Activated naive CD8-positive, alpha-beta T cell treated with anti-CD3 and anti-CD28 coated beads, Interleukin-2, amount 50 U/mL, for 16 hours (primary cell): ENCODE measurements at places on chromosomes 1 and 21.
A peak's percentile ranks its signal among the peaks of the same experiment; 100 is the strongest.

DNA sequence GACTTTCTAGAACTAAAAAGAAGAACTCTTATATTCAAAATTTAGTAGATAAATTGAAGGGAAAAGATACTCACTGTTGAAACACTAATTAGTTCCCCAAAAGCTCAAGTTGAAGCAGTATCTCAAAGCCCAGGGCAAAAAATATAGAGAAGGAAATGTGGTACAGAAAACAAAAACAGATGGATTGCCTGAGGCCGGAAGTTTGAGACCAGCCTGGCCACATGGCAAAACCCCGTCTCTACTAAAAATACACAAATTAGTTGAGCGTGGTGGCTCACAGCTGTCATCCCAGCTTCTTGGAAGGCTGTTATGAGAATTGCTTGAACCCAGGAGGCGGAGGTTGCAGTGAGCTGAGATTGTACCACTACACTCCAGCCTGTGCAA is 36.0 kb downstream of the FAM177B start:
- no peak for DNase-seq

GRCh38 chr1:23577056-23578004 is 18.0 kb upstream of the ID3 start:
- peak; percentile 28 for DNase-seq

DNA sequence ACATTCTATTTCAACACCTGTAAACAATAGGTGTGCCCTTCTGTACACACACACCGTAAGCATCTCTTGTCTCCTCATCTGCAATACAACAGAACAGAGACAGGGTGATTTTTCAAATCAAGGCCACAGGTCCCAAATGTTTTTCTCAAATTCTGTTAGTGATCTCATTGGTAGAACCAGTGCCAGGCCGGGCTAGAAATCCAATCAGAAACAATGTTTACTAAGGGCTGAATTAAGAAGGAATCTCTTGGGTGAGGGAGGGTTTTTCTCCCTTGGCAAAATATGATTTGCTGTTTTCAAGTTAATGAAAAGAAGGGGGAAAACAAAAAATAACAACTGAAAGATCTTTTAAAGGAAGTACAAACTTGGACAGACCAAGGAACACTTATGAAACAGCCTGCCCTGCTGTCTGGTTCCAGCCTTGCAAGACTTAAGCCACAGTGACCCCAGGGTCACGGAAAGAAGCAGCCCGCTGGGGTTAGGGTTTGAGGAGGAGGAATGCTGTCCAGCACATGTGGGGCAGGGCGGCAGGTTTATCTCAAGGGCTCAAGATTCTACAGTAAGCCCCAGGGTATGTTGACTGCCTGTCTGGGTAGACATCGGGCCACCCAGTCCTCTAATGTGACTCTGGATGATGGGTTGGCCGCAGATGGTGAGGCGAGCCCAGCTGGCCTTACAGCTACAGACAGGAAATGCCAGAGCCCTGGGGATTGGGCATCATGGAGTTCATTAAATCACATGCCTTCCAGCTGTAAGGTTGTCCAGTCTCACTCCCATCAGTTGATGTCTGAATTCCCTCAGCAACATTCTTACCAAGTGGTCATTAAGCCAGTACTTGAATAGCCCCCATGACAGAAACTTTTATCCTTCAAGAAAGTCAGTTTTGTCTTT is 73.3 kb upstream of the SLC44A3 start:
- DNase-seq = no peak

DNA sequence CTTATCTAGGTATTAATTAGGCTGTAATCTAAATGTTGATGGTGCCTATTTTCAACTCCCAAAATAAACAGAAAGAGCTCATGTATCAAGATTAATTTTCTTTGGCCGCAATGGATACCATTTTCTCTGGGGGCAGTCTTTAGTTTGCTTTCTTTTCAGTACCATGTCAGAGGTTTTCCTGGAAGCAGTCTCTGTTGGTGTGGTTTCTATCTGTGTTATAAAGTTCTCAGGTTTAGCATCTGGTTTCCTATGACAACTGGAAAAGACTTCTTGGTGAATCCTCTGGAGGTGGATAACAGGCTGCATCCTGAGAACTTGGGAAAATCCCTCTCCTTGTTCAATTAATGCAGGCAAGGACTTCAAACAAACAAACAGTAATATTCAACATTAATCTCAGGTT is 38.7 kb upstream of the BATF3 start:
- DNase-seq = no peak

- DNase-seq = no peak
Measured at GRCh38 chr1:241979071-241979470, 19.8 kb downstream of the MAP1LC3C start.

- no peak for DNase-seq
Measured at GRCh38 chr21:37224861-37225839, 42.0 kb downstream of the VPS26C start.

GRCh38 chr1:14597343-14598006 is 1.0 kb upstream of the KAZN start:
- no peak for DNase-seq

- DNase-seq = no peak
Measured at GRCh38 chr21:37257511-37257966, 9.6 kb downstream of the VPS26C start.

- DNase-seq = peak; percentile 37
Measured at GRCh38 chr1:159015440-159015909, 5.8 kb downstream of the IFI16 start.

DNA sequence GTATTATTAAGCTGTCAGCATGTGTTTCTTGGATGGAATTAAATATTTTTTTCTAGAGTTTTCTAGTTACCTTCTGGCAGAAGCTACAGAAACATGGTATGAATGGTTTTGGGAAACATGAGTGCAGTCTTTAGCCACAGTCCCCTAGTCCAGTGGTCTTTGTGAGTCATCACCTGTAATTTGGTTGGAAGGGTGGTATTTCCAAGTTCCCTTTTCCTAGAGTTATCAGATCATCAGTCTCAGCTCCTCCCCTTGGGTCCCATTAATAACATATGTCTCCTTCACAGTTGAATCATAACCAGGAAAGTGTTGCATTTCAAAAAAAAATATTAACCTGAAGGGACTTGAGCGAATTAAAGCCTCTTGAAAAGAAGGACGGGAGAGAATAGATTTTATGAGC is 27.0 kb downstream of the ELAVL4 start:
- DNase-seq = no peak

DNA sequence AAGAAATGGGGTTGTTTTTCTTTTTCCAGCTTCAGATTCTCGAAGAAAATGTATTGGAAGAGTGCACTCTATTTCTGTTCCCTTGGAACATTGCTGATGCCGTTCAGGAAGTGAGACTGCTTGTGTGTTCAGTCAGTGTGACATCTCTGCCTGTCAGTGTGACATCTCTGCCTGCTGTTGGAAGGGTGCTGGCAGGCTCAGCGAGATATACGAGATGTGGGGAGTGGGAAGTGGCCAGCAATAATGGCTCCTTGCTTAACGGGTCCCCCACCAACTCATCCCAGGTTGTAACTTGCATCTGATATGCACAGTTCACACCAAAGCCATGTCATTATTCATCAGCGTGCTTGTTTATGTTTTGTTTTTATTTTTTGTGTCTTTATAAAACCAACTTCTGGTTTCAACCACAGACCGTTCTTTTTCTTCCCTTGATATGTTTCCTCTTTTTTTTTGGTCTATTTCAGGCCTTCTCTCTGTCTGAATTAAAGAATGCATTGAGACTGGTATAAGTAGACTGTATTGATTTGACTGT is 145.4 kb downstream of the GALNT2 start:
- DNase-seq = no peak

DNA sequence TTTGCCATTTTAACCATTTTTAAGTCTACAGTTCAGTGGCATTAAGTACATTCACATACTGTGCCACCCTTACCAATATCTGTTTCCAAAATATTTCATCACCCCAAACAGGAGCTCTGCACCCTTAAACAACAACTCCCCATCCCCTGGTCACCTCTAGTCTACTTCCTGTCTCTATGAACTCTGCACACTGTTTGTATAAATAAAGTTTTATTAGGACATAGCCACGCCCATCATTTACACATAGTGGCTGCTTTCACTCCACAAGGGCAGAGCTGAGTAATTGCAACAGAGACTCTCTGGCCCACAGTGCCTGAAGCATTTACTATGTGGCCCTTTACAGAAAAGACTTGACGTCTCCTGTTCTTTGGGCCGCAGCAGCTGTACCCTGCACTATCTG is 30.1 kb downstream of the KCNAB2 start:
- DNase-seq = no peak

DNA sequence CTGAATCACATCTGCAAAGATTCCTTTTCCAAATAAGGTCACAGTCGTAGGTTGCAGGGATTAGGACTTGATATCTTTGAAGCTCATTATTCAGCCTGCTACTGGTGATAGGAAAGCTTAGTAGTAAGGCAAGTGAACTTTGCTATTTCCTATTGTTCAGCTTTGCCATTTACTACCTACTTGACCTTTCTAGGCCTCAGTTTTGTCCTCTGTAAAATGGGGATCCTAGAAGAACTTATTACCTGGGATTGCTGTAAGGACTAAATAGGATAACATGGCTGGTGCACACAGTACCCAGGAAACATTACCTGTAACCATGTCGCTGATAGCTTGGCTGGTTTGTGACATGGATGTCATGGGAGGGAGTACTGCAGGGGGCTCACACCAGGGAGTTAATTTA is 24.5 kb downstream of the UMODL1 start:
- no peak for DNase-seq

DNA sequence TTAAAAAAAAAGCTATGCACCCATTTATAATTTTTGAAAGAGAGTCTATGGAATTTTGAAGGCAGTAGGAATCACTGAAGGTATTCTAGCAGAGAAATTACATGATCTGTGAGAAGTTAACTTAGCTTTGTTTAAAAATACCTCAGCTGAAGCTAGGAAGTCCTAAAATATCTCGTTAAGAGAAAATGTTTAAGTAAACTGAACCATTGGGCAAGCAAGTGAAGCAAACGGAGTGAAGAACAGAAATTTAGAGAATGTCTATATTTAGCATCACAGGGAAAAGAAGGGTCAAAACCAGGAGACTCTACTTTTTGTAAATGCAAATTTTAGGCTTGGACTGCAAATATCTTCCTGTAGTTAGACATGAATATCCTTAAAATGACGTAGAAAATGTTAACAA is 230.8 kb downstream of the HMCN1 start:
- DNase-seq = no peak

GRCh38 chr21:32860399-32860798 is 88.8 kb upstream of the PAXBP1 start:
- no peak for DNase-seq

- no peak for DNase-seq
Measured at GRCh38 chr1:63731117-63732043, 42.4 kb upstream of the ROR1 start.

DNA sequence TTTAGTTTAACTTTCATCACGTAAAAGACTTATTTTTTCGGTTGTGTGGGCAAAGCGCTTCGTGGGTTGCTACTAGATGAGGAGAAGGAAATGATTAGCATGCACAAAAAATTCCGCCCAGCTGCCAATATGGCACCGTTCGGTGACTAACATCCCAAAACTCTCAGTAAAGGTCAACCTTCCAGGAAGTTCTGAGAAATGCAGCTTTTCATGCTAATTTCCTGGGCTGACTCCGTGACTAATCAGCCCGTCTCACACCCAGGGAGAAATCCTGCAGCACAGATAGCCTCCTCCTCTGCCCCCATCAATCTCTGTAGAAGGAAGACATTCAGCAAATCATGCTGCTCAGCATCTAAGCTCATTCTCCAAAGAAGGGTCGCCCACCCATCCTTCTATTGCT is 34.1 kb downstream of the TMCO4 start:
- no peak for DNase-seq

DNA sequence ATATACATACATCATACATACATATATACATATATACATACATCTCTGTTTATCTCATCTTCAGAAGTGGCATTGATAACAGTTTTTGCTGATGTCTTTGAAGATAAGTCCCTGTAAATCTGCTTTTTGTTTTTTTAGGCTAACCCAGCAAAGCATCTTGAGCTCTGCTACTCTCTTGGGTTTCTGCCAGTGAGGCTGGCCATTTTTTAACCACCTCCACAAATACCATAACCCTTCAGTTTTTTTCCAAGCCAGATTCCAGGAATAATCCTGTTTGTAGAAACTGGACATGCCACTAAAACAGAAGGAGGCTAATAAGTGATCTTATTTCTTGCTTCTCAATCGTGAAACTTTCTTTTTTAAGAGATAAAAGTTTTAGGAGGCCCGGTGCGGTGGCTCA is 21.6 kb downstream of the SDHC start:
- no peak for DNase-seq

GRCh38 chr21:42107881-42108553 is 36.9 kb downstream of the UMODL1 start:
- DNase-seq = peak; percentile 31

- DNase-seq = no peak
Measured at GRCh38 chr1:151502859-151503780, 8.1 kb upstream of the CGN start.

DNA sequence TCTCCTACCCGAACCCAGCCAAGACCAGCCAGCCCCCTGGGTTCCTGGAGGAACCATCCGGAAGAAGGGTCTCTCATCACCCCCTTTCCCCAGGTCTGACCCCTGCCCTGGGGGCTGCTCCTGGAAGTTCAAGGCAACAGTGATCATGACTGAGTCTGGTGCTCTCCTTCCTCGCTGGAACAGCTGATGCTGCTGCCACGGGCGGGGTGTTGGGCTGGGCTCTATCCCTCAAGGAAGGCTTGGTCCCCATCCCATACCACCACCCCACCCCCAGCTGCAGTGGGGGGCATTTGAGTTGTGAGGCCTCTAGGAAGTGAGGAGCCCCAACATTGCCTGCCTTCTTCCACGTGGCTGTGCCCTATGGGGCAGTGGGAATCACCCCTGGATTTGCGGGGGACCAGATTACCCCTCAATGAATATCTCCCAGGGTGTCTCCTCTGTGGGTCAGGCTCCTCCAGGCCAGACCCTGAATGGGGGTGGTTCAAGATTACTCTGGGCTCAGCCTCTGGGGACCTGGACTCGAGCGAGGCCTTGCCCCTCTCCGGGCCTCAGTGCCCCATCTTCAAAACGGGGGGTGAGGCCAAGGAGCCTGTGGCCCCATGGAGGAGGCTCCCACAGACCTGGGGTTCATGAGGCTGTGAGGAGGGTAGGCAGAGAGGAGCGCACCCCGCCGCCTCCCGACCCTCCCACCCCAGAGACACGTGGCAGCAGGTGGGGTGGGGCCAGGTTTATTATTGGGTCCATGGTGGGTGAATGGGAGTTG is 2.8 kb downstream of the MASP2 start:
- DNase-seq = no peak
